ENCODE measurements at places on chromosomes 7 and 10.

- no peak for DNase-seq
These were observed 242.1 kb upstream of the C7orf33 start for GRCh38 chr7:148348466-148348865.

GRCh38 chr10:10849306-10849705, 168.4 kb upstream of the CELF2 start:
- no peak for DNase-seq

DNA sequence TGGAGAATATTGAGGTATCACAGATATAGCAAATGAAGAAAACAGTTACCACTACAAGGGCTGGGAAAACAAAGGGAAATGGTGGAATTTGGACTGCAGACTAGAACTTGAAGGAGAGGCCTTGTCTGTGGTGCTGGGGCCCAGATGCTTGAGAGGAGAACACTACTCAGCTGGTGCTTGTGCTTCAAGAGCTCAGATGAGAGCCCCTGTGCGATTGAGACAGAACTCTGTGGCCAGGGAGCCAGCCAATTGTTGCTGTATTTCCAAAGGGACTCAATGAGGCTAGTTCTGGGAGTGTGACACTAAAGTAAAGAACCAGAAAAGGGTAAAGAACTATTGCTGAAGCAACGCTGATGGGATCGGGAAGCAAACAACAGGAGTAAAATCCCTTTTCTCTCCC, 406.5 kb upstream of the SEMA3D start:
- no peak for DNase-seq

DNA sequence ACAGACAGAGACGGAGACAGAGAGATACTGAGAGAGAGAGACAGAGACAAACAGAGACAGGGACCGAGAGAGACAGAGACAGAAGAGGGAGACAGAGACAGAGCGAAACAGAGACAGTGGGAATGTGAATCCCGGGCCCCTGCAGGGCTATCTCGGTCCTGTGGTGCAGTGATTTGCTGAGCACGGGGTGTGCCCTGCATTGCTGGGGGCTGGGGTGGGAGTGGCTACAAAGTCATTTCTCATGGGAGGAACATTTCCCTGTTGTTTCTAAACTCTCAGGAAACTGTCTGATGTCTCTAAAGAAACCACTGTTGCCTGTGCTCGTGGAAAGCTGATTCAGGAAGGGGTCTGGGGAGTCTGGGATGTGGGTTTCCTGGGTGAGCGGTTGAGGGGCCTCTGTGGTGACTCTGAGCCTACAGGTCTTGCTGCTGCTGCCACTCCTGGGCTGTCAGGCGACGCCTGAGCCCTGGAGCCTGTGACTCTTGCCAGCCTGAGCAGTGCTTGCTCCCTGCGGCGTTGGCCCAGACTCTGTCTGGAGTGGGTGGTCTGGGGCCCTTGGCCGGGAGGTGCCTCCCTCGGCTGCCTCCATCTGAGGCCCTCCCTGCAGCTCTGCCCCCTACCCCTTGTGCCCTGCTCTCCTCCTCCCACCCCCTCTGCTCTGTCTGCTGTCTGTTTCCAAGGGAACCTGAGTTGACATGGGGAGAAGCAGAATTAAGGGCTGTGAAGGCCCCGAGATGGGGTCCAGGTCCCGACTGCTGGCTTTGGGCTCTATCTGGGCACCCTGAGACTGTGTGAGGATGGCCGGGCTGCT, 292.0 kb downstream of the WDR37 start:
- DNase-seq: no peak

DNA sequence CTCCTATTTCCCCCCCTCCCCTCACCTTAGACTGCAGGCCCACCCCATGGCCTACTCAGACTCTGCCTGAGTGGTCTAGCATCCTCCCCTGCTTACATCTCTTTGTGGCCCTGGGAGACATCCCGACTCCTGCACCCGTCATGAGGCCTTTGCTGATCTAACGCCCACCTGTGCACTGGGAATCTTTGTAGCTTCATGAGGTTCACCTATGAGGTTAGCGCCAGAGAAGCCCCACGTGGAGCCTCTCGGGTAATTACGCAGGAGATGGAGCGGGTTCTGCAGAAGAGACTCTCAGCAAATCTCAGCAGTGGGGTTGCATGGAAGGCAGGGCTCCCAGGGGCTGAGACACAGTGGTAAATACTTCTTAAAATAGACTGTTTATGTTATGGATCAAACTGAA, 43.5 kb upstream of the HSPA12A start:
- DNase-seq: no peak

- DNase-seq: no peak
These were observed 39.5 kb upstream of the TECTB start for GRCh38 chr10:112243713-112244112.

DNA sequence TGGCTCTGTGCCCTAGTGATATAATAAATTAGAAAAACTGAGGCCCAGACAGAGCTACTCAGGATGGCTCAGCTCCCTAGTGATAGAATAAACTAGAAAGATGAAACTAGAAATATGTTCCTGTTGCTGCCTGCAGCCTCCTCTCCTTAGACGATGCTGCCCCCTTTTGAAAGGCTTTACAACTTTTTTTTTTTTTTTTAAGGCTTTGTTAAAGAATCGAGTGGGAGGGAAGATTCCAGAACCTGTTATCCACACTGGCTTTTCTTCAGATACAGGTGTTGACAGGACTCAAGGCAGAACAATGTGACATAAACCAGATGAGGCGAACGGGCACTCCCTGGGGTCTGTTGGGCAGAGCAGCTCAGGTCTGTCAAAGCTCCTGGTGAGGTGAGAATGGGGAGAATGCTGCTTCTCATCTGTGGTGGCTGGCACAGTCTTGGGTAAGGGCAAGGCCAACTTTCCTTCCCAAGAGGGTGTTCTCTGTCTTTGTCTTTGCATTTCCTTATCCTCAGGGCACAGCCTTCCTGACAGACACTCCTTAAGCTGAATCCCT, 175.1 kb downstream of the COBL start:
- no peak for DNase-seq

DNA sequence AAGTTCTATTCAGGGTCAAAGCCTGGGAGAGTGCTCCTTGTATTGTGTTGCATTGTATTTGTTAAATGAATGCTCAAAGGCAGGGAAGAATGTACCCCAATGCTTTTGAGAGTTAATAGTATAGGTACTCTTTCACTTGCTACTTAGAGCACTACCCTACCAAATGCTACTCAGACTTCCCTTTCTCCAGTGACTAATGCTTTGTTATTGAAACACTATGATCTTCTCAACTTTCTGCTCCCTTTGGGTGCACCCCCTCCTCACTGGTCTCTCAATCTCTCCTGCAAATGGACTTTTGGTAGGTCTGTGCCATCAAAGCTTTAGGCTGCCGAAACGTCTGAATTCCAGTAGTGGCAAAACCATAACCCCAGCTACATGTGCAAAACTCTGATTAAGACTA, 177.7 kb upstream of the AHR start:
- no peak for DNase-seq

DNA sequence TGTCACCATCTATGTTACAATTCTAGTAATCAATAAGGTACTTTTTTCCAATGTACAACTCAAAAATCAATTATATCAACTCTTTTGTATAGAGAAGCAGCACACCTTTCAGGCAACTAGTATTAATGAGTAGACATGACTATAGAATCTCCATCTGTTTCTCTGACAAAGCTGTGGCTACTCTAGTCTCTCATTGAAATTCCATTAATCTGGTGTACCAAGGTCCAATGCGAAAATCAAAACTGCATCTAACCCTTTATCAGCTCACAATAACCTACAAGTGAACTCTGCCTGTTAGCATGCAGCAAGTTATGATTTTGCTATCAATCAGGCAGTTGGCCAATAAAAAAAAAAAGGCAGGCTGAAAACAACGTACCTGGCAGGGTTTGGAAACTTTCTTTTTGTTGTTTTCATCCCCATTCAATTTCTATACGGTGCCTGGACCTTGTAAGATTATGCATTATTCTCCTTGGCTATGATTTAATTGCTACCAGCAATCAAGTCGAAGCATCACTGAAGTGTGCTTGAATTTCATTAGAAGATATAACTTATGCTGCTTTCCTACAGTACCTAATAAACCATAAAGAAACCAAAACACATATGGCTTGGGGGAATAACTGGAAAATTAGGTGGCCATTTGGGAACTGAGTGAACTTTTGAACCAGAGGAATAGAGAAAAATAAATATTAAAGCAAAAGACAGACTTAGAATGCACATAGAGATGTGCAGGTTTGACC, 23.2 kb downstream of the SKAP2 start:
- DNase-seq: no peak

- no peak for DNase-seq
These were observed 44.3 kb downstream of the SMURF1 start for GRCh38 chr7:99099499-99100077.

Measured in HFF-Myc (cell line).